ENCODE measurements at places on chromosomes 5 and 9.

DNA sequence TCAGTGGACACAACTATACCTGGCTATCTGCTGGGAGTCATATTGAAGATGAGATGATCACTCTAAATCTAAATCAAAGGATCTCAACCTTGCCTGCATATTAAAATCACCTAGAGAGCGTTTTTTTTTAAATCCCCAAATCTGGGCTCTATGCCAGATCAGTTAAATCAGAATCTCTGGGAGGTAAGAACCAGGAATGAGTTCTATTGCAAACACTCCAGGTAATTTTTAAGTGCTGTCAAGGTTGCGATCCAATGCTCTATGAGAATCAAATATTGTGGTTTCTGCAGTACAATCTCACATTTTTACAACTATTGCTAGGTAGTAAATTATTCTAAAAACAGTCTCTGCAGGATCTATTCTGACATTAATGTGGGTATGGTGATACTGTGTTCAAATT, 202.3 kb upstream of the OR13F1 start:
- no peak overlapping the region for H3K27ac ChIP-seq
- H3K27me3 ChIP-seq: no peaks in the 10 kb centered on the region
- H3K4me1 ChIP-seq: no peaks in the 10 kb centered on the region
- no peak overlapping the region for H3K4me3 ChIP-seq

- H3K27ac ChIP-seq: no peak overlapping the region
- no peaks in the 10 kb centered on the region for H3K36me3 ChIP-seq
- no peak overlapping the region for H3K4me3 ChIP-seq
- H3K4me1 ChIP-seq: peaks cover 54% of the 10 kb centered on the region
These were observed 11.3 kb downstream of the KLF9 start for GRCh38 chr9:70403166-70403565.

- no peak overlapping the region for H3K4me3 ChIP-seq
- H3K27ac ChIP-seq: no peak overlapping the region
- no peaks in the 10 kb centered on the region for H3K36me3 ChIP-seq
- no peaks in the 10 kb centered on the region for H3K27me3 ChIP-seq
These were observed 36.9 kb upstream of the ANKRD55 start for GRCh38 chr5:56270058-56270457.

GRCh38 chr5:32664523-32664922, 46.6 kb upstream of the NPR3 start:
- no peaks in the 10 kb centered on the region for H3K27me3 ChIP-seq
- no peak overlapping the region for H3K27ac ChIP-seq
- no peaks in the 10 kb centered on the region for H3K4me1 ChIP-seq

GRCh38 chr5:84885485-84886258, 501.0 kb upstream of the EDIL3 start:
- DNase-seq: no peak
- no peaks in the 10 kb centered on the region for H3K36me3 ChIP-seq
- no peak overlapping the region for H3K4me3 ChIP-seq
- H3K27me3 ChIP-seq: no peaks in the 10 kb centered on the region
- H3K4me1 ChIP-seq: no peaks in the 10 kb centered on the region
- no peak overlapping the region for H3K27ac ChIP-seq

- DNase-seq: no peak
- H3K4me3 ChIP-seq: no peak overlapping the region
These were observed 13.9 kb downstream of the IPPK start for GRCh38 chr9:92655896-92656536.

- H3K36me3 ChIP-seq: no peaks in the 10 kb centered on the region
- no peaks in the 10 kb centered on the region for H3K27me3 ChIP-seq
These were observed 94.0 kb upstream of the SLC25A48 start for GRCh38 chr5:135740475-135740874.

DNA sequence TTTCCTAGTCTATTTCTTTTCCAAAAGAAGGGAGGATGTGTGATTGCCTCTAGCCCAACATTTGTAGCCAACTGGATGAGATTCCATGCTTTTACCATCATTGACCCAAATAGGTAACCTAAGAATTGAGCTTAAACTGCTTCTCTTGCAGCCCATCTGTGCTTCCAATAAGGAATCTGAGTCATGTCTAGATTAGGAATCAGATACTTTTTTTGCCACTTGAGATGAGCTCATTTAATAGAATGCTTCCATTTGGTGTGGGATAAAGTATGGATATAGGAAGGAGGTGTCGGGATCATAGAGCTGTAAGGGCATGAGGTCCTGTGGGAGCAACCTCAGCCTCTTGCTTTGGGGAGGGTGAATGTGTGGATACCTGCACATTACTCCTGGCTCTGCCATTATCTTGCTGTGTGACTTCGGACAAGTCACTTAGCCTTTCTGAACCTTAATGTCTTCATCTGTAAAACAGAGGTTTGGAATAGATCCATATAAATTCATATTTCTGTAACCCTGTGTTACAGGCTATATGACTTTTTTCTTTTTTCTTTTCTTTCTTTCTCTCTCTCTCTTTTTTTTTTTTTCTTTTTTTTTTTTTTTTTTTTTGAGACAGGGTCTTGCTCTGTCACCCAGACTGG, 56.2 kb downstream of the MAP1B start:
- H3K27me3 ChIP-seq: peaks cover 9% of the 10 kb centered on the region
- H3K4me3 ChIP-seq: no peak overlapping the region
- H3K36me3 ChIP-seq: no peaks in the 10 kb centered on the region

DNA sequence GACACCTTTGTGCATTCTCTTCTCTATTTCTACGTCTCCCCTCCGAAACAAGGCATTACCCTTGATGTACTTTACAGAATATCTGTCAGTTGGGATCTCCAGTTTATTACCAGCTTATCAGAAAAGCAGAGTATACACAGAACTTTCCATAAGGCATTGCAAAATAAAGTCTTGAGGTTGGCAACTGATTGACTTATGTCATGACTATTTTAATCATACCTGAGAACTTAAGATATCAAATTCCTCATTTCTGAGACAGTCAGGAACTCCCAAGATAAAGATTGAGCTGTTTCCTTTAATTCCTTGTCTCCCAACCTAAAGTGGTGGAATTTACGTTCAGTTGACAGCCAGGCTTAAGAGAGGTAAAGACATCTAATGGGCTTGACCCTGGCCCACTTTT, 110.9 kb downstream of the MEF2C start:
- no peak overlapping the region for H3K4me3 ChIP-seq
- H3K27ac ChIP-seq: no peak overlapping the region
- H3K36me3 ChIP-seq: no peaks in the 10 kb centered on the region
- H3K27me3 ChIP-seq: no peaks in the 10 kb centered on the region
- H3K4me1 ChIP-seq: no peaks in the 10 kb centered on the region
- no peak for DNase-seq

DNA sequence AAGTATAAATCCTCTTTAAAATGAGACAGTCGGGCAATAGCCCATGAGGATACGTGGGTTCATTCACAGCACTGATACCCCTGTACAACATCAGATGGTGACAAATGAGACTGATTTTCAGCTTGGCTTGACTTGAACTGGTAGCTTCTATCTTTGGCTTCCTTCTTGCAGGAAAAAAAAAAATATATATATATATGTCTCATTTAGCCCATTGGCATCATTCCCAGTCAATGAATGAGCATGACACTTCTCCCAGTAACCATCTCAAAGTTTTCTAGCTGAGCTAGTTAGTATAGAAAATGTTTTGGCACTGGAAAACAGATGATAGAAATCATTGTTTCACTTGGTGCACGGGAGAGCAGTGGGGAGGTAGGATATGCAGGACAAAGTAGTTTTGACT, 222.5 kb upstream of the TAS2R1 start:
- H3K27ac ChIP-seq: no peak overlapping the region
- no peaks in the 10 kb centered on the region for H3K4me1 ChIP-seq
- H3K27me3 ChIP-seq: no peaks in the 10 kb centered on the region
- no peaks in the 10 kb centered on the region for H3K36me3 ChIP-seq
- no peak for DNase-seq
- no peak overlapping the region for H3K4me3 ChIP-seq

DNA sequence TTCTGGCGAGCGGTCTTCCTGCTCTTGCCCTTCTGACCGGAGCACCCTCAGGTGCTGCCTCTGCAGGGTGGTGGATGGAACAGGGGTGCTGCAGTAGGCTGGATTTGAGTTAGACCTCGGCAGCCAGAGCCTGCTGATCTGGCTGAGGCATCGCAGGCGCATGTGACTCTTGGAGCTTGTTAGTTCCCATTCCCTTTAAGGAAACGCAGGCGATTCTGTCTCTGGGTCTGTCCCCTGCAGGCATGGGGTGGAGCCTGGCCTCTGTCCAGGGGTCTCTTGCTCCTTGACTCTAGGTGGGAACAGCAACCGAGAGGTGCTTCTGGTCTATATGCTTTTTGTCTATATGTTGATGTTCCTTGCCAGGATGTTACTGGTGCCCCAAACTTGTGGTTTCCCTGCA, 3.1 kb downstream of the WNK2 start:
- peaks cover 16% of the 10 kb centered on the region for H3K4me1 ChIP-seq
- no peak overlapping the region for H3K27ac ChIP-seq
- H3K36me3 ChIP-seq: no peaks in the 10 kb centered on the region
- no peak overlapping the region for H3K4me3 ChIP-seq
- no peak for DNase-seq
- peaks cover 7% of the 10 kb centered on the region for H3K27me3 ChIP-seq

All from CD4-positive, CD25-positive, alpha-beta regulatory T cell (primary cell).